ENCODE measurements at places on chromosomes 2 and 18. TPM values are rescaled to one million over a fixed set of nuclear protein-coding genes. Genes with fewer than 3 reads are reported as not detected.

DNA sequence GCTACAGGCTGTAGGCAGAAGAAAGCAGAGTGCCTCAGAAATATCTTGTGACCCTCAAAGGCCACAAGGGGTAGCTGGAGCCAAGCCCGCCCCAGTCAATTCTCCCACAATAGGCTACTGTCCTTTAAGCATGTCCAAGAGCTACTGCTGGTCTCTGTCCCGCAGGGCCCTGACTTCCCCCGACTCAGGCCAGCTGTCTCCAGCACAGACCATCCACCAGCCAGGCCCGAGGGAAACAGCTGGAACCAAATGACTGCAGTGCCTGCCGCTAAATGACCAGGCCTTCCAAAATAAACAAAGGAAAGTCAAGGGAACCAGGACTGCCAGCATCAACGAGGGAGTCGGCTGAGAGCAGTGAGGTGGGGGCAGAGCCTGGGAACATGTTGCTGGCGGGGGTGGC, 36.7 kb downstream of the MCFD2 start:
- DNase-seq, result peak; percentile 32

Gene MYO5B
- total RNA-seq, result 17.1 TPM

GRCh38 chr2:158114516-158114915, 12.8 kb downstream of the UPP2 start:
- no peak for DNase-seq

DNA sequence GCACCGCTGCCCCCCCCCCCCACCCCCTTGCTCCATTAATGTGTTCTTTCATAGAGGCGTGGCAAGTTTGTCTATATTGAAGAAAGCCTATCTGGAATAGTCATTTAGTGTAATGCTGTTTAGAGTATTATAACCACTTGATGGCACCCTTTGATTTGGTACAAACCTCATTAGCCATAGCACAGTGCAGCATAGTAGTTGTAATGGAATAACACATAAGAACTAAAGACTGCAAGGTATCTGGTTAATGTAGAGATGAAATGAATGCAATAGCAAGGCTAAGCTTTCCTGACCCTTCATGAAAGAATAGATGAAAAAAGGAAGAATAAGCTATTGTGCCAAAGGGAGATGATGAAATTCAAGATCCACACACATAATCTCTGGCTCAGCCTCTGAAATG, 81.9 kb downstream of the EHBP1 start:
- no peak for DNase-seq

- DNase-seq, result no peak
Measured at GRCh38 chr2:44934038-44934982, 7.2 kb upstream of the SIX3 start.

Gene PTMA
- 532 TPM for total RNA-seq

Gene DYNC2LI1
- total RNA-seq, result 21.0 TPM

DNA sequence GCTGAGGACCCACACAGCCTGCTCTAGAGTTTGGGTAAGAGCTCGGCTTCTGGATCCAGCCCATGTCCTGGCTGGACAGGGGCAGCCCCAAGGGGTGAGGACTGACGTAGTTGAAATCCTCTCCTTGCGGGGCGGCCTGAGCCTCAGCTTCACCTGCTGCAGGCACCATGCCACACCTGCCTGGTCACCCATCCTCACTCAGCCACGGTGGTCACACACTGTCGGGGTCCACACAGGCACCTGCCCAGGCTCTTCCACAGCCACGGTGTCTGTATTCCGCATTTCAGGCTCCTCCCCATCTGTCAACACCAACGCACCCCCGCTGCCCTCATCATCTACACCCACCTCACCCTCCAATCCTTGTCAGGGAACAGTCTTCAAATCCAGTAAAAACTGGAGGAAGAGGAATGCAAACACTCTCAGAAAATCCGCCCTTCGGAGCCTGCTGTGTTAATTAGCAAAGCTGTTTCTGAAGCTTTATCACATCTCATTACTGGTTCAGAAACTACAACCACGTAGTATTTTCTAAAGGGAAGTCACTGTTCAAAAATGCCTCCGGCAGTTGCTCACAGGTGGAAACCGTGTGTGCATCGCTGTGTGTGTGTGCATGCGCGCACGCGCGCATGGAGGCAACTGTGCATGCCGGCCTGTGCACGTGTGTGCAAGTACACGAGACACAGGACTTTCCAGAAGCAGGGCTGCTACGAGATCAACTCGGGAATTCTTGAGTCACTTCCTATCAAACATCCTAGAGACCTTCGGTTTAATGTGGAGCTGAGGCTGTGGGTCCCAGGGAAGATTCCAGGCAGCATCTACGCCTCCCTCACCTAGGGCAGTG, 38.2 kb downstream of the SLC66A2 start:
- DNase-seq, result no peak

Gene DYNAP
- not detected for total RNA-seq

- no peak for DNase-seq
Measured at GRCh38 chr2:62426154-62426912, 79.7 kb downstream of the TMEM17 start.

GRCh38 chr2:25481381-25482300, 139.9 kb upstream of the DNMT3A start:
- no peak for DNase-seq

Gene OTOS
- not detected for total RNA-seq

Gene UNC80
- 4.0 TPM for total RNA-seq

DNA sequence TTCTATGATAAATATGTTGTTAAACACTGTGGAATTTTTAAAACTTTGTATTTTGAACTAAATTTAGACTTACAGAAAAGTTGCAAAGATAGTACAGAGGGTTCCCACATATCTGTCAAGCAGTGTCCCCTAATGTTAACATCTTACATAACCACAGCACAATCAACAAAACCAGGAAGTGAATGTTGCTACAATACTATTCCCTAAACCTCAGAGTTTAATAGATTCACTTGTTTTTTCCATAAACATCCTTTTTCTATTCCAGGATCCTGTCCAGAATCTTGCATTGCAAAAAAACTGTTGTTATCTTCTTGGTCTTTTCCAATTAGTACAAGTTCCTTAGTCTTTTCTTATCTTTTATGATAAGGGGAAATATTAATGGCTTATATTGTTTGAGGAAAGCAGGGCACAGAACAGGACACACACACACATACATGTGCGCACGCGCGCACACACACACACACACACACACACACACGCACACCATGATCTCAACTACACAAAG, 251.1 kb upstream of the TRIB2 start:
- no peak for DNase-seq

Gene CCDC102B
- total RNA-seq, result 4.9 TPM

- DNase-seq, result peak; percentile 13
Measured at GRCh38 chr18:43661570-43661969, 384.3 kb upstream of the SYT4 start.

Gene CRACDL
- total RNA-seq, result 22.1 TPM

DNA sequence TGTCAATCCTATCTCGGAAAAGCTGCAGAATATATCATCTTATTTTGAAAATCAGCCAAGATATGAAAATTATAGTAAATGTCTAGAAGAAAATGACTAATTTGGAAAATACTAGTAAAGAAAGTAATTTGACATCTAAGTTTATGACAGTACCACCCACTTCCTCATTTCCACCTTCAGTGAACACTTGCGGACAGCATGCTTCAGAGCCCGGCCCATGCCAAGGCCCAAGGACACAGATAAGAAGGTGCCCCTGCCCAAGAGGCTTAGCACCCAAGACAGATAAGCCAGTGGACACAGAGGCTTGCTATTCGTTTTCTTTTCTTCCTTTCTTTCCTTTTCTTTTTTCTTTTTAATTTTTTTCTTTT, 4.8 kb upstream of the KCNG2 start:
- no peak for DNase-seq

Gene KIF5C
- 2.6 TPM for total RNA-seq

DNA sequence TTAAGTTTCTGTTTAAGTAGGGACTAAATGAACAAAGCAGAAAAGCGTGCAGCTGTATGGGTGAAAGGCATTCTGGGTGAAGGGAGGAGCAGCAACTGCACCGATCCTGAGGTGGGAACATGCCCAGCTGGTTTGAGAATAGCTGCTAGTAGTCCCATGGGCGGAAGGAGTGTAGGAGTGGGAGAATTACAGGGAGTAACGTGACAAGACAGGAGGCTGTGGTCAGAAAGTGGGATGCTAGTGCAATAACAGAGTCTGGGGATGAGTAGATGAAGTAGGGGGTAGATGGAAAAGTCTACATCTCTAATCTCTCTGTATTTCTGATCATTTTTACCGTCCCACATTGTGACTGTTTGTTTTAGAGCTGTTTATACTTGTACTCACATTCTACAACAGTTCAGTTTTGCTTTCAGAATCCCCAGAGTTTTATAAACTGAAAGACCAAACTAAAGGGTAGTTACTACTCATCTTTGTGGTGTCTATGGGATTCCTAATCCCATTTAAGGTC, 118.9 kb downstream of the LCLAT1 start:
- peak; percentile 80 for DNase-seq

GRCh38 chr2:190554357-190555006, 20.0 kb upstream of the NEMP2 start:
- DNase-seq, result no peak

DNA sequence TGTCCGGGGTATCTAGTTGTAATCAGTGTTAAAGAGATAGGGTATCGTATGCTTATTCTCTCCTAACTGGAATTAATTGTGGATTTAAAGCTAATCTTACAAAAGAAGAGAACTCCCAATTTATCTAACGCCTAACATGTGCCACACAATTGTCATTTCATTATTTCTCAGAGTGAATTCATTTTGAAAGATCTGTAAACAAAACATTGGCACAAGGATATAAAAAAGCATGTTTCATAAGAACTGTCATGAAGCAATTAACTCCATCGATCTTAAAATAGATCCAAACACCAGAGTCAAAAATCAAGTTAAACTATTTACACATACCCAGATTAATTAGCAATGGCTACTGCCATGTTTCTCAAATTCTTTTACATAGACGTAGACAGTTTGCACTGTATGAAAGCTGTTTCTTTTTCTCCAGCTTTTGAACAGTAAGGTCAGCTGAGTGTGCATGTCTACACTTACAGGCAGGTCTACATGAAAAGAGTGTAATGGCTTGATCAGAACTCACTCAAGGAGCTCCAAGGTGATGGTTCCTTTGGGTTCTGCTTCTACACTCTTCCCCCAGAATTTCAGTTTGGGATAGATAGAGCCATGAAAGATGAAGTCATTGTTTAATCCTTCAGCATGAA, 38.8 kb downstream of the CABYR start:
- DNase-seq, result no peak

- DNase-seq, result no peak
Measured at GRCh38 chr2:240205348-240205747, 64.9 kb upstream of the OTOS start.

Gene C2orf81
- 0.33 TPM for total RNA-seq

Gene HOXD9
- total RNA-seq, result 0.33 TPM

DNA sequence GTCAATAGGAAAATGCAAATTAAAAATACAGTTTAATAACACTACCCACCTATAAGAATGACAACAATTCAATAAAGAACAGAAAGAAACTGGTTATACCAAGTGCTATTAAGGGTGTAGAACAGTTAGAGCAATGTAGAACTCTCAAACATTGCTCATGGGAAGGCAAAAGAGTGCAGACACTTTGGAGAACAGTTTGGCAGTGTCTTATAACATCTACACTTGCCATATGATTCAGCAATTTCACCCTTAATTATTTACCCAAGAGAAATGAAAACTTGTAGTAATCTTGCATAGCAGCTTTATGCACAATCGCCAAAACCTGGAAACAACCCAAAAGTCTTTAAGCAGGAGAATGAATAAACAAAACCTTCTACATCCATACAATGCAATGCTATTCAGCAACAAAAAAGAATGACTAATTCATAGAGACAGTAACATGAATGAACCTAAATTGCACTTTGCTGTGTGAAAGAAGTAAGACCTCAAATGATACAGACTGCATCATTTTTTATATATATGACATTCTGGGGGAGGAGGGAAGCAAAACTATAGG, 455.2 kb downstream of the THSD7B start:
- DNase-seq, result no peak

DNA sequence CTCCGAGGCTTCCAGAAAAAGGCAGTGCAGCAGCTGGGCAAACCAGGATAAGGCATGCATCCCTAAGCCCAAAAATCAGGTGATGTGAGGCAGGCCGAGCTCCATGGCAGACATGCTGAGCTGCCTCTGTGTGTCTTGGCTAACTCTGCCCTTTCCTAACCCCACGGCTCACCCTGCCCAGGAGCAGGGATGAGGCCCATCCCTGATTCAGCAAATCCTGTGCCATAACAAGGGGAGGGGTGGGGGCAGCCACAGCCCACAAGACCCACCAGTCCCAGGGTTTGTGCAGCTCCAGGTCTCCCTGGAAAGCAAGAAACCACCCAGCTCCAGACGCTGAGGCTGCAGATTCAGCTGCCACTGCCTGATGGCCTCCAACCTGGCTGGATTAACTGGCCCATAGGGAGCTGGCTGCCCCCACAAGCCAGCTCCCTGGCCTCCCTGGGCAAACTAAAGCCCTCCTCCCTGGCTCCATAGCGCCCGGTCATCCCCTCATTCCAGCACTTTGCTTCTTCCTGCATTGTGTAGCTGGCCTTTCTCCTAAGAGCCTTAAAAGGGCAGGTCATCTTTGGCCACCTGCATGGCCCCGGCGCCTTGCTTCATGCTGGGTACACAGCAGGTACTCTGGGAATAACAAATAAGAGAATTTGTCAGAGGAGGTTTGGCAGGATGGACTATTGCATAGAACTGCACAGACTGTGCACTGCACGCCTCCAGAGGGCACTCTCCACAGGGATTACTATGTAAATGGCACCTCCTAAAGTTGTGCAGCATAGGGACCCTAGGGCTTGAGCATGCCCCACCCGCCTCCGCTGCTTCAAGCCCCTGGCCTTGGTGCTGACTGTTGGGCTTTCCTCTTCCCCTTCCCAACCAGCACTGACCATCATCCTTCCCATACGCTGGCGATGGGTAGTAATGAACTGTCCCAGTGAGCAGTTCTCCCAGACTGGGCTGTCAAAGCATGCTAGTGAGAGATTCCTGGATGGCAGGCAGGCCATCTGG, 10.7 kb downstream of the STEAP3 start:
- no peak for DNase-seq

DNA sequence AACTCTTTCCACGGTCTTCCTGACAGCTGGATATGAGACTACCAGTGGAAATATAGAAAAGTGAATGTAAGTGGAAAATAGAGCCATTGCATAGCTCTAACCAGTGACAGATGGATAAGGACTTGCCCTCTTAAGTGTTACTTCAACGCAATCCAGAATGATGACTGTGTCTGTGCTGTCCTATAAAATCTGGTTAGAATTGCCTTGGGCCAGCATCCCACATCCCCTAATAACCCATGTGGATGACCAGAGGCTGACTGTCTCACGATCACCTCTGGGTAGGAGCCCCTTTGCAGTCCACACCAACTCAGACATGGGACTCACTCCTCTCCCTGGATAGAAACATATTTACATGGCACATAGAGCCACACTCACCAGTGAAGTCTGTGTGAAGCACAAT, 186.6 kb downstream of the C1D start:
- no peak for DNase-seq

GRCh38 chr2:657766-658165, 19.4 kb downstream of the TMEM18 start:
- DNase-seq, result no peak

- no peak for DNase-seq
Measured at GRCh38 chr2:168482952-168483831, 27.1 kb downstream of the CERS6 start.

DNA sequence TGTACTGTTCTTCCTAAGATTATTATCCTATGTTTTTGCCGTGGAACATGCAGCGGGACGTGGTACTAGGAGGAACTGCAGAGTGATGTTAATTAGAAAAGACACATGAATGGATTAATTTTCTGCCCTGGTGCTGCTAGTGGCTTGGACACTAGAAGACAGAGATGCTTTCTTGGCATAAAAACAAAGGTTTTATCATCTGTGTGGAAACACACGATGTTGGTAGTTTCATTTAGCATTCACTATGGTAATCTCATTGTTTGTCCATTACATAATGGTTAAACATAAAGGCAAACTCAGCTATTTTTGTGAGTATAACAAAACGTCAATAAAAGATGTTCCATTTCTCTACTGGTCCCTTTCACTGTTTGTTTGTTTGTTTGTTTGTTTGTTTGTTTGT, 22.8 kb downstream of the COL6A3 start:
- DNase-seq, result no peak

Measured in body of pancreas (tissue), 4 donors.